ENCODE measurements at places on chromosomes 5 and 9.

- DNase-seq = no peak
Measured at GRCh38 chr5:14730466-14730865, 65.9 kb downstream of the OTULIN start.

DNA sequence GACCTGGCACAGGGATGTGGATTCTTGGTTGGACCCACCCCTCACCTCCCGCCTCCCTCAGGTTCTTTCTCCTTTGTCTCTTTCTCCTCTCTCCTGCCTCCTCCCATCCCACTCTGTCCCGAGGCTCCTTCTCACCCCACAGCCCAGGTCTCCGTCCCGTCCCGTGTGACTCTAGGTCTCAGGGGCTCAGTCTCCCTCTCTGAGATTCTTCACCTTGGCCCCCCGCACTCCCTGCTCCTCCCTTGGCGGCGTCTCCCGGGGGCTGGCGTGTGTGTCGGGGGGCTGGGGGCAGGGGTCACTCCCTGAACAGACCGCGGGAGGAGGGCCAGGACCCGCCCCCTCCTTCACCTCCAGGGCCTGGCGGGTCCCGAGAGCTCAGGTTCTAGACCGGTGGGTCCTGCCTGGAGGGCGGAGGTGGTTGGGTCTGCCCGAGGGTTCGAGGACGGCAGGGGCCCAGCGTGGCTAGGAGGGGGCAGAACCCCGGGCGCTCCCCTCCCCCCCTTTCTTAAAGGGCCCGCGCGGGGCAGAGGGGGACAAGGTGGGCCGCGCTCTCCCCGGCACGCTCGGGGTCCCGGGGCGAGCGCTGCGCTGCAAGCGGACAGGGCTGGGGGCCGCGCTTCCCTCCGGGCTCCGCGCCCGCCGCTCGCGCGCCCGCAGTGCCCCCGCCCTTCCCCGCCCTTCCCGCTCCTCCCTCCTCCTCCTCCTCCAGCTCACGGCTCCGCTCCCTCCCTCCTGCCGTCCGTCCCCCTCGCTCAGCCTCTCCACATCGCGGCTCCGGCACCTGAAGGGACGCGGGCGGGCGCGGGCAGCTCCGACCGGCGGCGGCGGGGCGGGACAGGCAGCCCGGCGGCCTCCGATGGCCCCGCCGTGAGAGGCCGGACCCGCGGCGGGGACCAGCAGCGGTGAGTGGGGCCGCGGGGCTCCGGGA lies at the start of gene PSD2:
Gene PSD2 (plus strand): TSS at position 735 of the 928 bp plus-strand sequence. CDS start 13,633 bp downstream, outside the sequence.
- DNase-seq = no peak

DNA sequence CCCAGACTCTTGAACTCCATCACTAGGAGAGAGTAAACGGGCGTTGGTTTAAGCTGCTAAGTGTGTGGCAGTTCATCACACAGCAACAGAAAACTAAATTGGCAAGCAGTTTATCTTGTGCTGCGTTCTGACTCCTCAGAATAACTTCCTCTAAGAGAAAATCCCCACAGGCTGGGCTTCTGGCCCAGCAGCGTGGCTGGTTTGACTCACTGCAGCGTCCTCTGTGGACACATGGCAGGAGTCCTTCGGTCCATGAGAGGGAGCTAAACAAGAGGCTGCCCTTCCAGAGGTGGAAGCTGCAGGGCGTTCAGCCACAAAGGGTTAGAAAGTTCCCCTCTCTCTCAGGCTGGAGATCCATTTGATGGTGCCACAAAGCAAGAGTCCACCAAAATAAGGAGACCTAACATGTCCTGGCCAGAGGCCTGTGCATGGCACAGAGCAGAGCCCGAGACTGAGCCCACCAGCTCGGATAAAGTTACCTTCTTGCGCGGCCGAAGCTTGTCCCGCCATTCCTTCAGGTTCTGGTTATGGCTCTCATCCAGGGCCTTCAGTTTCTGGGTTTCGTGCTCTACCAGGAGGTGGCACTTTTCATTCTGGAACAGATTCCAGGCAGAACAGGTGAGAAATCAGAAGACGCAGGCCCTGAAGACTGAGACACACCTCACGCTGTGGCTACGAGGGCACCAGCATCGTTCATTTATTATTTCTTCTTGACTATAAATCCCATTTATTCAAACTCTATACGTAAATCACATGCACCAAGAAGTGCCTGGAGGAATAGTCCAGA lies 46.2 kb upstream of the FBXW11 start:
- DNase-seq = no peak

GRCh38 chr9:71098801-71099200 lies 22.6 kb downstream of the TRPM3 start:
- DNase-seq = no peak

DNA sequence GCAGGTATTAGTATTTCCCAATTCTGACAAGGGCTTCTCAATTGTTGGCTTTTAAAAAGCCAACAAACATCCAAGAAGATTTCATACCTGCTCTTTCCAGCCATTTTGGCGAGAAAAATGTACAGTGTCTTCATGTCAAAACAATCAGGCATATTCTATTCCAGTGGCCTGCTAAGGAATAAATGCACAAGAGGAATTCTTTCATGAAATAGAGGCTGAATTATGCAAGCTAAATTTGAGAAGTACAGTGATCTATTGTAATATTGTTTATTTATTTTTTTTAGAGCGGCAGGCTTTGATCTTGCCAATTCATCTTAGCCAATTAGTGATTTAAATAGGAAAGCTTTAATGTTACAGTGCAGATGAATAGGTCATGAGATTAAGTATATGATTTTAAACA lies 49.3 kb downstream of the NLN start:
- DNase-seq = no peak

GRCh38 chr9:136665111-136665703 lies 2.5 kb downstream of the EGFL7 start:
- peak; percentile 62 for DNase-seq

DNA sequence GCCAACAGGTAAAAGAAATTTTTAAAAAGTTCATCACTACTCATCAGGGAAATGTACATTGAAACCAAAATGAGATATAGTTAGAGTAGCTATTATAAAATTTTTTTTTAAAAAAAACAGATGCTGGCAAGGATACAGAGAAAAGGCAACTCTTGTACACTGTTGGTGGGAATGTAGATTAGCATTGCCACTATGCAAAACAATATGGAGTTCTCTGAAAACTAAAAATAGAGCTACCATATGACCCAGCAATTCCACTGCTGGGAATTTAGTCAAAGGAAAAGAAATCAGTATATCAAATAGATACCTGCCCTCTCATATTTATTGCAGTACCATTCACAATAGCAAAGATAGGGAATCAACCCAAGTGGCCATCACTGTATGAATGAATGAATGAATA lies 44.2 kb upstream of the NIPAL4 start:
- DNase-seq = no peak

GRCh38 chr5:113122053-113122452 lies 145.5 kb downstream of the DCP2 start:
- no peak for DNase-seq

- DNase-seq = no peak
Measured at GRCh38 chr5:150068961-150069645, 17.3 kb downstream of the CSF1R start.

DNA sequence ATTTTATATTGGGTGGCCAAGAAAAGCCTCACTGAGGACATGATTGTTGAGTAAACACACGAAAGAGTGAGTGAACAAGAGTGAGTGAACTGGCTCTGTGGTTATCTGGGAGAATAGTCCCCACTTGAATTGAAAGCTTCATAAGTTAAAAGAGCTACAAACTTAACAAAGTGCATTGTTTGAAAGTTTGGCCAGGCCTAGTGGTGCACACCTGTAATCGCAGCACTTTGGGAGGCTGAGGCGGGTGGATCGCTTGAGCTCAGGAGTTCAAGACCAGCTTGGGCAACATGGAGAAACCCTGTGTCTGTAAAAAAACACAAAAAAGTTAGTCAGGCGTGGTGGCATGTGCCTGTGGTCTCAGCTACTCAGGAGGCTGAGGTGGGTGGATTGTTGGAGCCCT lies 26.9 kb downstream of the SMC2 start:
- DNase-seq = no peak

DNA sequence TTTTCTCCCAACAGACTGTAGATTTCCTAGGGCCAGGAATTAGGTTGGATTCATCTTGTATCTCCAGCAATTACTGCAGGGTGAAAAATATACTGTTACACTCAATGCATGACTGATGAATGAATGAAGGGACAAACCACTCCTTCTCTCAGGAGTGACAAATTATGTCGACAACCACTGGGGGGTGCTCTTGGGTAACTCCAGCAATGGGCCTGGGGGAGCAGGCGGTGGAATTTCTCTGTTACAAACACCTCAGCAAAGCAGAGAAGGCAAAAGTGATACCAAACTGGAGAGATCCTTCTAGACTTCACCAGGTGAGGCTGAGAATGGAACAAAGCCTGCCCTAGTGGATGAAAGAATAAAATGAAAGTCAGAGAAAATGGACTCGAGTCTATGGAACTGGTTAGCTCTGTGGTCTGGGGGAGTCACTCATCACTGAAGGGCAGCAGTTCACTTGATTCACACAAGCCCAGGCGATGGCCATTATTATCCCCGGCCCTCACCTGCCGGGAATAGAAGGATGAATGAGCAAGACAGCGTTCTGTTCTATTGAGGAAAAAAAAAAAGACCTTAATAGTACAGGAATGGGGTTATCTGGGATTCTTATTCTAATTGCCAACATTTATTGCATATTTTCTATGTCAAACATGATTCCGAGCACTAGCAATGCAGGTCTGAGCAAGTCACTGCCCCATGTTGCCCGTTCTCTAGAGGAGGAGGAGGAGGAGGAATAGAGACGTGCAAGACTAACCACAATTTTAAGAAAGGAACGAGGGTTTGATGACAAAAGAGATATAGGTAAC lies 341.1 kb downstream of the ASTN2 start:
- no peak for DNase-seq

DNA sequence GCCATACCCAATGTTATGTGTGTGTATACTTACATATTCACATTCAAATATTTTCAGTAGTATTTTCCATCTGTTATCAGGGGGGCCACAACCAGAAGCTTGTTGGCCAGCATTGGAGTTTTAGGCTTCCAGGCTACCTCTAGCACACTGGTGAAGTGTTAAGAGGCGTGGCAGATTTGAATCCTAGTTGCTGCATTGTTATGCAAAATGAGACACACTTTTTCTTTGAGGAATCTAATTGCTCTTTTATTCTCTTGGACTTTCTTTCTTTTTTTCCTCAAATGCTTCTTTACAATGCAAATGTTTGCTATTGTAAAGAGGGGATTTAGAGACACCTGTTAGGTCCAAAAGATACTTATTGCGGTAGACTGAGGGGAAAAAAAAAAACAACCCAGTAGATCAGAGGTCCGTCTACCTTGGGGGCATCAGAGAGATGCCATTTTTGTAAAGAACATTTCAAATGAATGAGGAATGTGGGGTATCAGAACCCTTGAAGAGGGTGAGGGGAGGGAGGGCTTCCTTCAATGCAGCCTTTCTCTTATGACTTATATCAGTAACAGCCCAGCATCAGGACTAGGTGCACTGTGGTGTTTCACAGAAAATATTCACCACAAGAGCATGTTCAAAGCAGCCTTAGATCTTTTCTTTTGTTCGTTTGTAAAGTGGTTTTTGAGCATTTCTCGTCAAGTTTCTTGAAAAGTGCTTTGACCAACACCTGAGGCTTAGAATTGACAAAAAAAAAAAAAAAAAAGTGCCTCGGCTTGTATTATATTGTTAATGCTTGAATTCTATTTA lies 3.8 kb downstream of the SMARCA2 start:
- no peak for DNase-seq

- no peak for DNase-seq
Measured at GRCh38 chr9:37292896-37293295, 129.6 kb upstream of the GRHPR start.

Data from hematopoietic multipotent progenitor cell (in vitro differentiated cells).